Posterior vena cava (tissue), 2 donors: ENCODE measurements at places on chromosomes 12 and 14.

DNA sequence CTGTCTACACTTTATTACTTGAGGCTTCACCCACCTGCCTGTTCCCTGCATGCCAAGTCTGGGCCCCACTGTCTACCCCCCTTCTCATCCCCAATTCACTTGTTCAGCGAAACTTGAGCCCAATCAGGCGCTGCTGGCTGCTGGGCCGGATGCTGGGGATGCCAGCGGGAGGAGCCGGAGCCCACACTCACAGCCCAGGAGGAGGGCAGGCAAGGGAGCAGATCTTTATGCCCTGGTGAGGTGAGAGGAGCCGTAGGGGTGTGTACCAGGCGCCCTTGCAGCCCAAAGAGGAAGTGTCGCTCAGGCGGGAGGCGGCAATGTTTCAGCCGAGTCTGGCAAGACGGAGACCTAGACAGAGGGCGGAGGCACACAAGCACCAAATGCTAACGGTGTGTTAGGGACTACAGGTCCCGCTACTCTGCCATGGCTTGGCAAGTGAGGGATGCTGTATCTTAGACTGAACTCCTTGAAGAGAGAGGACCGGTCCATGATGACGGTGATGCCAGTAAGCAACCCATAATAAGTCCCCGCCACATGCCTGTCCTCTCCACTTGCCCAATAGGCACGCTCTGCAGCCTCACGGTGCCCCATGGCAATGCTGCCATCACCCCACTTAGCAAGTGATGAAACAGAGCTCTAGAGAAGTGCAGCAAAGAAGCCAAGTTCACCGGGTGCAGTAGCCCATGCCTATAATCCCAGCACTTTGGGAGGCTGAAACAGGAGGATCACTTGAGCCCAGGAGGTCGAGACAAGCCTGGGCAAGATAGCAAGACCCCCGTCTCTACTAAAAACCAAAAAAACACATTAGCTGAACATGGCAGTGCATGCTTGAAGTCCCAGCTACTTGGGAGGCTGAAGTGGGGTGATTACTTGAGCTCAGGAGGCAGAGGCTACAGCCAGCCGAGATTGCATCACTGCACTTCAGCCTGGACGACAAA is 41.6 kb downstream of the LRRC74A start:
- peak; percentile 89 for DNase-seq

DNA sequence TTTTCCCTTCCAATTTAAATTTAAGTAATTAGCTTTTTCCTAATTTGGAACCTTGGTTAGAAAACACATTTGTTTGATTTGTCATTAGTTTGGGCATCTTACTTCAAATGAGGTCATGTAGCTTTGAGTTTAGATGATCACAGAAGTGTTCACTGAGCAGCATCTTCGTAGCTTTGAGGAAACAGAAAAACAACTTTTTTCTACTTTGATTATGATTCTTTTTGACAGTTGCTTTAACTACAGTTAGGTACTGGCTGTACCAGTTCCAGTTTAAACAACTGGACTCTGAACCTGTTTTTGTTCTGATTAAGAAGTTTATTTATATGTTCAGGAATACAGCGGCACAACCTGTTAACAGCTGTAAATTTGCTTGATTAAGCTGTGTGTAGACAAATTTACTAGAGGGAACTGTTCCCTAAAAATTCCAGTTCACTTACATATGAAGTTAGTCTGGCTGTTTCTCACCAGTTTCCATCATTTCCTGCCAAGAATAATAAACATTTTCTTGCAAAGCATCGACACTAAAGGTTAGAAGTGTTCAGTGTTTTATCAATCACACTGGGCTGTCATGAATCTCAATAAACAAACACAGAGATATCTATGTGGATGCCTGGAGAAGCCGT is 191.9 kb downstream of the RAD51B start:
- DNase-seq, result no peak

DNA sequence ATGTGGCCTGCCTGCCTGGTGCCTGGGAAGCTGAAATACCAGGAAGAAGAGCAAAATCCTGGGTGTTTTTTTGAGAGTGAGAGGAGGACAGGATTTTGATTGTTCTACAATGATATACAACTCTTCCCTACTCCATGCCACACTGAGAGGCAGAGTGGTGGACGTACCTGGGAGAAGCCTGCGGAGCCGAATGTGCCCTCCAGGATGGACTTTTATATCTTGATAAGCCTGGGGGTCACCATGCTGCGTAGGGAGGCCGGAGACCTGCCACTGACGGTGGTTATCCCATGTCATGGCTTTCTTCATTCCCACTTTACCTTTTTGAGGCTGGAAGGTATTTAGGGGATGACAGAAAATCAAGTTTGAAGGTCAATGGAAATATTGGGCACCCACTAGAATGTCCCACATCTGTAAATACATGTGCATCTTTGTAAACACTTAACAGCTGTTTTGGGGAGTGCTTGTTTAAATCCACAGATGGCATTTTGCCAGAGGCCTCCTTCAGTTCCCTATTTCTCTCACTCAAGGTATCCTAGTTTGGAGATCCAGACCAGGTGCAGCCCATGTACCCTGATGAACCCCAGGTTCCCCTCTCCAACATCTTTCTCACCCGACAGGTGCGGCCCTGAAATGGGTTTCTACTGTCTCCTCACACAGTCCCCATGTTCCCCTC is 1.1 kb upstream of the GLT1D1 start:
- peak; percentile 56 for DNase-seq

DNA sequence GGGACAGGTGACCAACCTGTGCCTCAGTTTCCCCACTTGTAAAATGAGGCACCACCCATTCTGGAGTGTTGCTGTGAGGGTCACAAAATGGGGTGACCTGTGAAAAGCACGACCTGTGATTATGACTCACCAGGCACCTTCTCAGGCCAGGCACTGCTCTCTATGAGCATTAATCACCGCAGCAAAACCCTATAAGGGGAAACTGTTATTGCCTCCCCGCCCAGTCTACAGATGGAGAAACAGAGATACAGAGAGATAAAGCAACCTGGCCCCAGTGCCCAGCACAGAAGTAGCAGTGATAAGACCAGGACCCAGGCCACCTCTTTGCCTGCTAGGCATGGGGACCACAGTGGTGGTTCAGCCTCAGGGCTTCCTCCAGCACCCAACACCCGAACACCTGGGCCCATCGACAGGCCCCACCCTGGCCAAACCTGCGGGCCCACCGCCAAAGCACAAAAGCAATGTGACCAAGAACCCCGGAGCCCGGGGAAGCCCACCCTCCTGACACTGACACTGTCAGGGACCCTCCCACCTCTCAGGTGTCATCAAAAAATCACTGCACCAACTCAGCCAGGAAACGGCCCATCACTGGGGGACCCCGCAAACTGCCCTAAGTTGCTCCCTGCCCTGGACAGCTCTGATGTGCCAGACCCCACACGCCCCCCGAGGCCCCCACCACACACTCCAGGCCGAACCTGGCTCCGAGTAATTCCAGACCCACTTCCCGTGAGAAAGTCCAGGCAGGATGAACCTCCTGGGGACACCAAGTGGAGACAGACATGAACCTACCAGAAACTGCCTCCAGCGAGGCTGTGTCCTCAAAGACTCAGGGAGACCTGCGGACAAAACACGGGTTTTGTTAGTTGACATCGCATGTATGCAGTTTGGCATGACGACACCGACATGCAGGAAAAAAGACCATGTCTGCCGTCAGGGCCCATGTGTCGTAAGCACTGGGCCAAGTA is 32.4 kb downstream of the NCOR2 start:
- no peak for DNase-seq

DNA sequence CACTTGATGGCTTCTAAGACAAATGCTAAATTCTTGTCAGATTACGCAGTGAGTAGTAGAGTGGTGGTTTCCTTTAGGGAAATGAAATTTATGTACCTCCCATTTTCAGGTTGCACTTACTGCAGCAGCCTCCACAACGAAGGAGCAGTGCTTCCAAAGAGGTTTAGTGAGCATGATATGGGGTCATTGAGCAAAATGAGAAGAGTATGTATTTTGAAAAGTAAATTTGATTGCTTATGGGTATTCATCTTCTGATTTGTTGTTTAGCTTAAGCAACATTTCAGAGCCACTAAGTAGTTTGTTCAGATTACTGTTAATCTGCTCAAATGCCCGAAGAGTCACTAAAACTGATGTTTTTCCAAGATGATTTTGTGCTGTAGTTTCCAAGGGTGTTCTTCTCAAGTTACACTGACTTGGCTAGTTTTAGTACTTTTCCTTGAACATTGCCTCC is 493.6 kb downstream of the PCNX1 start:
- no peak for DNase-seq
